ENCODE measurements at places on chromosomes 2 and 18.

DNA sequence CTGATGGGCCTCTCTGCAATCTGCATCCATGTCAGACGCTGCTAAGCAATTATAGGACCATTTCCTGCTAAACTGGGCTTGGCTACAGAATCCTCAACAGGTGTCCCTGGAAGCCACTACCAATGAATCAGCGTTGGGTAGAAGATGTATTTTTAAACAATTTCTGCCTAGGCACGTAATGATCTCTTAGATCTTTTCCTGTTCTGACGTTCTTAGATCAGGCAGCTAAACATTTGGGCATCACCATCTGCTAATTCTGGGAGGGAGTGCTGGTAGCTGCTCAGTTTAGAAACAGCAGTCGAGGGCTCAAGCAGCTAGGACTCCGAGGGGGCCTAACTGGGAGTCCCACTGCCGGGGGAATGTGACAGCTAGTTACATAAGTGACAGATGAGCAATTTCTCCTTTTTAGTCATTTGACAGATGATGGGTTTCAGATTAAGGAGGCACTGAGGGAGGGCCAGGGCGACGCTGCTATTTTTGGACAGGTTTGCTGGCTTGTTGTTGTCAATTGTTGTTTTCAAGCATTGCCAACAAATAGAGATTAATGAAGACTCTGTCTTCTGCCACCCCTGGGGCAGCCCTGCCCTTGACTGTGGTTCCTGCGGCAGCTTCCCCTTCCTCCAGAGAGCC lies 92.7 kb downstream of the MRO start:
- no peak for DNase-seq

DNA sequence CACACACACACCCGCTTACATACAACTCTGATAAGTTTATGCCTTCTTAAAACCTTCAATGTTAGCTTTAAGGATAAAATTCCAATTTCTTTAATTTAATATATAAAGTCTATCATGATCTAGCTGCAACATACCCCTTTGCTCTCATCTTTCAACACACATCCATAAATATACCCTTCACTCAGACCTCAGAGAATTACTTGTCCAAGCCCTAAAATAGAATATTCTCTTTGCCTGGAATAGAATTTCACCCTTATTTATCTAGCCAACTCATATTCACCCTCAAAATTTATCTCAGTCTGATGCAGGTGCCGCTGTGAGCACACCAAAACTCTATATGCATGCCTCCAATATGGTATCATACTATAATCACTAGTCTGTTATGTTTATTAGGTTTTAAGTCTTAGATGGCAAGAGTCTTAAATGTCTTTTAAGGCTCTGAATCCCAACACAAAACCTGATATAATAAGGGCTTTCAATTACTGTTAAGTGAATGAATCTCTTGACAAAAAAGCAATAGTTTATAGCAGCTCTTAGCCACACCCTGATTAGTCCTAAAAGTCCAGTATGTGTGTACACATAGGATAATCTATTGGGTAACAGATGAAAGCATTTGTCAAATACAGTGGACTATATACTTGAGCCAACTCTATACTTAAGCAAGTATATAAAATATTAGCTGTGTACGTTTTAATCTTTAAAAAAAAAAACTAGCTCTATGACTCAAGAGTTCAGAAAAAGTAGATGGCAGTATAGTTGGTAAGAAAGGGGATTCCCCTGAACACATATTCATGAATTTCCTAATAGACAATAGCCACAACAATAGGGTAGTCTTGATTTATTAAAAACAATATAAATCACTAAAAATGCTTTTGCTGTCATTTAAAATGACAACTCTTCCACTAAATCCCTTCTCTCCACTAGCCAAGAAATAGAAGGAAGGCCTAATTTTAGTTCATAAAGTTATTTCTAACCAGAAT lies 144.5 kb downstream of the EXOC6B start:
- DNase-seq: no peak

DNA sequence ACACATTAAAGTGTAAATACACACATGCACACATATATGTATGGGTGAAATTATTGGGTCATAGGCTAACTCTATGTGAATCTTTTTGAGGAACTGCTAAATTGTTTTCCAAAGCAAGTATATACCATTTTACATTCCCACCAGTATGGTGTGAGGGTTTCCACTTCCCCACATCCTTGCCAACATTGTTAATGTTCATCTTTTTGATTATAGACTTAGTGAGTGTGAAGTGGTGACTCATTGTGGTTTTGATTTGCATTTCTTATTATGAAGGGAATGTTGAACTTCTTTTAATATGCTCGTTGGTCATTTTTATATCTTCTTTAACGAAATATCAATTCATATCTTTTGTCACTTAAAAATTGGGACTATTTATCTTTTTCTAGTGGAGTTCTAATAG lies 181.8 kb upstream of the GCFC2 start:
- DNase-seq: no peak

GRCh38 chr2:124586835-124587234 lies 561.7 kb downstream of the CNTNAP5 start:
- no peak for DNase-seq

DNA sequence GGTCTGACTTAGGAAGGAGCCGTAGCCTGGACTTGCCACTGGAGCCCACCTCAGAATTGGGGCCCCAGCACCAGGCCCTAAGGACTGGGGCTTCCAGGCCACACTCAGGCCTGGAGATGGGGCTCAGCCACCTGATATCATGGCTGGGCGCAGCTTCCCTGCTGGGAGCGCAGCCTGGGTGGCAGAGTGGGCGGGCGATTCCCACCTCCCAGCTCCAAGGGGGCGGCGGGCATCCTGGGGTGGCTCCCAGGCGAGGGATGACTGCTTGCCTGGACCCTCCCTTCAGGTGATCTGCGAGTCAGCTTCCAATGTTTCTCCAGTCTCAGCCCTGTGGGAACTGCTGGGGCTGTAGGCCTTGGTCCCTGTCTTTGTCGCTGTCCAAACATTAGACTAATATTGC lies 20.1 kb downstream of the GPR35 start:
- no peak for DNase-seq

DNA sequence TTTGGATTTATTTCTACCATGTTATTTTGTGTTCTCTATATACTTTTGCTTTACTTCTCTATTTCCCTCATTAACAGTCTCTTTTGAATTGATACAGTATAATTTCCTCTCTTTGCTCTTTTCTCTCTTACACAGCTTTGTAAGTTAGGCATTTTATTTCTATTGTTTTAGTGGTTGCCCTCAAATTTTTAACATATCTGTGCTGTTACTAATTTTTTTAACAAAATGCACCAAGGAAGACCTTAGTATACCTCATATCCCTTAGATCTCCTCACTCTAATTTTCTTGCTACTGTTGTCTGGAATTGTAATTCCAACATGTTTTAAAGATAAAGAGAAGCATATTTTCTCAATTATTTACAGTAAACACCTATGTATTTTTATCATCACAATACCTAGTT lies 416.8 kb upstream of the SLC14A2 start:
- DNase-seq: no peak

GRCh38 chr2:207334301-207334623 lies 168.5 kb upstream of the KLF7 start:
- DNase-seq: no peak

DNA sequence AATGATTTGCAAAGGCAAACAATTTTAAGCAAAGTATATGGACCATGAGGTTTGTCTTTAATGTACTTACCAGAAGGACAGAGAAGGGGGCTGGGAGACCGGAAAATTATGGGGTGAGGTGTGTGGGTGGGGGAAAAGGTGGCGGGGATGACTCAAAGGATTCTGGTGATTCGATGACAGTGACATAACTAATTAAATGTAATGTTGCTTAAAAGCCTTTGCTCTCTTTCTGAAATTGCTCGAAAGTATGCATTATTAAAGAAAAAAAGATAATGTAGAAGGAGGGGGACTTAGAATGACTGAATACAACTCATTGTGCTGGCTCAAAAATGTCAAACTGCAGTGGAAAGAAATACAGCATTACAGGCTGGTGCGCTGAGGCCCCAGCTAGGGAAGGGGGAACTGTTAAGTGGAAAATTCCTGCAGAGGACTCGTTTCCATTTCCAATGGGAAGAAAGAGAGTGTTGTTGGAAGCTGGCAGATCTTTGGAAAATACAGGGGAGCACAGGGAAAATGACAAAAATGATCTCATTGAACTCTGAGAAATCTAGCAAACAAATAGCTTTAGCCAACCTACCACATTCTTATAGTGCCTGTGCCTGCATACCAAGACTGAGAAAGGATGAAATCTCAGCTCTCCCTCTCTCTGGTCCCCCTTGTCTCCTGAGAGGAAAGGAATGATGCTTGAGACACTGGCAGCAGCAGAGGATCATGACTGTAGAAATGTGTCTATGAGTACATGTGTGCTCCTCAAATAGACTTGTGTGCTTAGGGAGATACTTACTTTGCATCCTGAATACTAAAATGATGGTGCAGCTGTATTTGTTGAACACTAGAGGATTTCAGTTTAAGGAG lies 632.4 kb downstream of the NYAP2 start:
- no peak for DNase-seq

GRCh38 chr18:59718108-59718463 lies 20.9 kb upstream of the CCBE1 start:
- DNase-seq: no peak

- DNase-seq: no peak
These were observed 10.8 kb downstream of the DAPL1 start for GRCh38 chr2:158805936-158806335.

- DNase-seq: no peak
These were observed 70.2 kb downstream of the PRKRA start for GRCh38 chr2:178380763-178381162.

- no peak for DNase-seq
These were observed 74.3 kb downstream of the NPAS2 start for GRCh38 chr2:100894105-100894795.

- no peak for DNase-seq
These were observed 50.7 kb upstream of the RNU4ATAC start for GRCh38 chr2:121479882-121480522.

DNA sequence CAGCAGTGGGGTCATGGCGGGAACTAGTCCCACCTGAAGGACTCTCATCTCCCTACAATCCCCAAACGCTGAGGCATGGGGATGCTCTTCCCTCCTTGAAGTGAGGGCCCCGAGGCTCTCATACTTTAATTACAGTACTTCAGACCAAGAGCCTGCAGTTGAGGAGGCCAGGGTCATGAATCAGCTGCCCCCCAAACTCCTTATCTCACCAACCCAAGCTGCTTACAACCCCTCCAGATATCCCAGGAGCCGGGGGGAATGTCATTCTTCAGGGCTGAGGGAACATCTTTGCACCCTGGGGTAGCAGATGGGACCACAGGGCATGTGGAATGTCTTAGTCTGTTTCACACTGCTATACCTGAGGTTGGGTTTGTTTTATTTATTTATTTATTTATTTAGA lies 2.8 kb upstream of the CAPN10 start:
- no peak for DNase-seq

- DNase-seq: no peak
These were observed 8.9 kb upstream of the POU3F3 start for GRCh38 chr2:104844807-104845551.

DNA sequence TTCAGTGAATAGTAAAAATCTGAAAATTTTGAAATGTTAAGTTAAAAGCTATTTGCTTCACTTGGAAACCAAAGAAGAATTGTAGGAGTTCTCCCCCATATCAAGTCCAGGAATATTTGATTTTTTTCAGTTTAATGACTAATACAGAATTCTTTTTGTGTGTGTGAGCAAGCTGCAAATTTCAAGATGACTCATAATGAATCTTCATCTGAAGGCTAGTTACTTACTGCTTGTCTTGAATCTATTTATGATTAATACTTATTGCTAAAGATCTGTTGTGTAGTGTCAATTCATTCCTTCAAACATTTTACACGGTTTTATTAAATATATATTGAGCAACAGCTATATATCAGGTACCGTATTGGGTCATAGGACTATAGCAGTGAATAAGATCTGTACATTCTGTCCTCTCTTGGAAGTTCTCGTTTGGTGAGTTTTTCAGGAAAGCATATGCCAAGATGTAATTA lies 47.8 kb upstream of the CAVIN2 start:
- DNase-seq: no peak

DNA sequence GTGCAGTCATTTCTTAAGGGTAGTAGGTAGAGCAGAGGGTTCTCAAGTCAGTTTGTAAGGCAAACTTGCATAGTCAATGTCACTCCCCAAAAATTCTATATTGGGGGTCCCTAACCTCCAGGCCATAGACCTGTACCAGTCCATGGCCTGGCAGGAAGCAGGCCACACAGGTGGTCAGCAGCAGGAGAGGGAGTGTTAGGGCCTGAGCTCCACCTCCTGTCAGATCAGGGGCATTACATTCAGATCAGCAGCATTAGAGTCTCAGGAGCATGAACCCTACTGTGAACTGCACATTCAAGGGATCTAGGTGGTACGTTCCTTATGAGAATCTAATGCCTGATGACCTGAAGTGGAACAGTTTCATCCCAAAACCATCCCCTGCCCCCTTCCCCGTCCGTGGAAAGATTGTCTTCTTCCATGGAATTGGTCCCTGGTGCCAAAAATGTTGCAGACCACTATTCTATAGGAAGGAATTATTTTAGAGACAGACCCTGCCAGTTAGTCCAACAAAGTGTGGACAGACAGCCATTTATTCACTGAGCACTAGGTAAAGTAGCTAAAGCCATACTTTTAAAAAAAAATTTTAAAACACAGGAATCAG lies 6.7 kb downstream of the COA5 start:
- DNase-seq: no peak

GRCh38 chr2:37555457-37555856 lies 116.0 kb downstream of the CDC42EP3 start:
- DNase-seq: no peak

- DNase-seq: no peak
These were observed 22.6 kb upstream of the ALLC start for GRCh38 chr2:3635171-3635974.

DNA sequence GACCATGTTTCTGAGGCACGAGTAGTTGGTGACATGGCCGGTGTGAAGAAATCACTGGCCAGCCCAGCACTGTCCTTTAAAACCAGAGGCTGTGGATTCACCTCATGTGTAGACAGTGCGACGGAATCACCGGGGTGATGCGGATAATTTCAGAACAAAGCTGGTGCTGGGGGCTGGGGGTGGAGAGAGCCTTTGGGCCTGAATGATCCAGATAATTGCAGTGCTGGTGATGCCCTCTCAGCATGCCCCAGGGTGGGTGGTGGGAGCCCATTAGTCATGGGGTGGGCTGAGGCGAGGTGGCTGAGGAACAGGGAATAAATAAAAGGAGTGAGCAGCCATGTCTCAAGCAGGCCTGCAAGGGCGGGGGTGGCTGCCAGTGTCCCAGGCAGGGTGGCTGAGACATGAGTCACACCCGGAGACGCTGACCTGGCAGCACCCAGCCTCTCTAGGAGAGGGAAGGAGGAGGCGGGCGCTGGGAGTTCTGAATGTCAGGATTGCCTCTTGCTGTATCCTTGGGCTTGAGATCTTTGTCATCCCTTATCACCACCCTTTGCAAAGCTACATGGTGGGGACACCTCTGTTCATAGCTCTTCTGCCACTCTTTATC lies 151.1 kb upstream of the MSH6 start:
- DNase-seq: no peak
